ENCODE measurements at places on chromosomes 16 and 17.

DNA sequence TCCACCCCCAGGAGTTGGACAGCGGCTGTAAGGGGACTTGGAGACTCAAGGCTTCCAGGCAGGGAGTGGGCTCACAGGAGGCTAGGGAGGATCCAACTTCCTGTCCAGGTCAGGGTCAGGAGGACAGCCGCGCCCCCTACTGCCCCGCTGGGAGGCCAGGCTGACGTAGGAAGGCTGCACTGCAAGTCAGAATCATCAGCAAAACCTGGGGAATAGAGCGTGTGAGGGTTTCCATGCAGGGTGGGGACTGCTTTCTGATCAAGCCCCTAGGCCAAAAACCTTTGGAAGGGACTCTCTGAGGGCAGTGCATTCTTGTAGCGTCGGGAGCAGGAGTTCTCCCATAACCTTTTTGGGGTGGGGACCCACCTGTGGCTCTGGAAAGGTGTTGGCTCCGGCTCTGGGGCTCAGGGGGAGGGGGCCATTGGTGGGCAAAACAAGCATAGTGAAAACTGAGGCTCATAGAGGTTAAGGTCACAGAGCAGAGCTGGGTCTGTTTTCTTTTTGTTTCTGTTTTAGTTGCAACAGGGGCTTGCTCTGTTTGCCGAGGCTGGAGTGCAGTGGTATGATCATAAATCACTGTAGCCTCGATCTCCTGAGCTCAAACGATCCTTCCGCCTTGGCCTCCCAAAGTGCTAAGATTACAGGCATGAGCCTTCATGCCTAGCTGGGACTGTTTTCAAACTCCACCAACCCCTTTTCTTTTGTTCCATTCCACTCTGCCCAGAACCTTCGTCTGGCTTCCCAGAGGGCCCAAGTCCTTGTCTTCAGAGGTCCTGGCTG is 22.1 kb downstream of the RAI1 start:
- DNase-seq, result no peak

DNA sequence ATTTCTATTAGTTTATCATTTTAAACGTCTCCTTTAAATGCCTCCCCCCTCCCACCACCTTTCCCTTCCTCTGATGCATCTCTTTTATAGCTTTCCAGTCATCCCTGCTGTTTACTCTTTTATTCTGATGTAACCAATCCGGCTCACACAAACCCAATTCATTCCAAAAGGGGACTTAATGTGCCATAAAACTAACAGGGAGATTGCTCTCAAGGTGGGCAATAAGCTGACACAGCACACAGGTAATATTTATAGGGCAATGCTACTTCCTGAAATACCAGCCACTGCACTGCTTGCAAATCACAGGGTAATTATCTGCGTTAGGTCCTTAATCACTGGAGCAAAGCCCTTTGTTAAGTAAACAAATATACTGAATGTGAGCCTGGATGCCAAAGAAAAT is 23.3 kb upstream of the CA10 start:
- DNase-seq, result no peak

DNA sequence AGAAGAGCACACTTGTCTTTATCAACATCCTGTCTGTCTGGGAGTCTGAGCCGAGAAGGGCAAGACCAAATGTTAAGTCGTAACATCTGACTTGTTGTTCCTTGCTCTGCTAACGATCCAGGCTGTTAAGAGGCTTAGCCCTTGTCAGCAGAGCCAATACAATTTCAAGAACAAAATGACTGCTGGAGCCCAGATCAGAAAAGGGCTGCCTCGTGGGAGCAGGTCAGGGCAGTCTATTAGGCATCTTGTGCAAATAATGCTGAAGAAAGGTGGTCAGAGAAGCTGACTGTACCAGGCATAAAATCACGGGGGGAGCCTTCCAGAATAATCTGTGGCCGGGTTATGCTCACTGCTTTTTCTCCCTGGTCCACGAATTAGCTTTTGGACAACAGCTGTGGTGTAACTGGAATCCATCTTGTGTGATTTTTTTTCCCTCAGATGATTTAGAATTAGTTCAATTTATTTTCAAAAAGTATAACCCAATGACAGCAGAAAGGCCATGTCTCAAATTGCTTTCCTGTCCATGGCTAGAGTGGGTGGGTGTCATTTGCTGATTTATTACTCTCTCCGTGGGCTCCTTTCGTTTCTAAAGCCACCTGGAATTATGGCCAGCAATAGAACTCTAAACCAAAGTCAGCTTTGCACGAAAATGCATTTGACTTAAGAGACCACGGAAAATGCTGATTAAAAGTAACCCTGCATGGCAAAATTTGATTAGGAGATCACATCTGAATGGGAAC is 221.1 kb upstream of the HSBP1 start:
- DNase-seq, result no peak

DNA sequence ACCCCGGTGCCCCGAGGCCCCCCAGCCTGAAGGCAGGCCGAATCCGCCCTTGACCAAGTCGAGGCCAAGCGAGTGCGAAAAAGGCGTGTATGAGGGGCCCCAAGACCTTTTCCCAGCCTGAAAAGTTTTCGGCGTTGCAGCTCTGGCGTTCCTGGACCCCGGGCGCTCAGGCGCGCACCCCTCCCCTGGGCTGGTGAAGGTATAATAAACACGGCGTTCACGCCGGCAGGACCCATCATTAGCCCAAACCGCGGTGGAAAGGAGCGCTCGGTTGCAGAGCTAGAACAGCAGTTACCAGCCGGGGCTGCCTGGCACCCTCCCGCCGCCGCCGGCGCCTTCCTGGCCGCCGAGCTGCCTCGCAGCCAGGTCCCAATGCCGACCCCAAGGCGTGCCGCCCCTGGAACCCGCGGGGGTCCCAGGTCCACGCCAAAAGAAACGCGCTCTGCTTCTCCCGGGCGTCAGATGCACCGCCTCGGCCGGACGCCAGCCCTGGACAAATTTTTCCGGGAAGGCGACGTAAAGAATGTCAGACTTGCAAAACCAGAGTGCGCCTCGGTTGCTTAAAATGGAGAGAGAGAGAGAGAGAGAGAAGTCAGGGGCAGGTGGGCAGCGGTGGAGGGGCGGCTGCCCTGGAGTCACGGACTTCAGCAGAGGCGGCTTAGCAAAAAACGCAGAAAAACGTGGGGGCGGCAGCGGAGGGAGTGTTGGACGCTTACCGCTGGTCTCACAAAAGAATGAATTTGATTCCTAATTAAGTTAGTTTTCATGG is 11.5 kb upstream of the FOXF1 start:
- no peak for DNase-seq

GRCh38 chr16:84460406-84461028 is 43.9 kb downstream of the MEAK7 start:
- no peak for DNase-seq

GRCh38 chr16:9042964-9043680 is 48.3 kb upstream of the HAPSTR1 start:
- DNase-seq, result no peak

DNA sequence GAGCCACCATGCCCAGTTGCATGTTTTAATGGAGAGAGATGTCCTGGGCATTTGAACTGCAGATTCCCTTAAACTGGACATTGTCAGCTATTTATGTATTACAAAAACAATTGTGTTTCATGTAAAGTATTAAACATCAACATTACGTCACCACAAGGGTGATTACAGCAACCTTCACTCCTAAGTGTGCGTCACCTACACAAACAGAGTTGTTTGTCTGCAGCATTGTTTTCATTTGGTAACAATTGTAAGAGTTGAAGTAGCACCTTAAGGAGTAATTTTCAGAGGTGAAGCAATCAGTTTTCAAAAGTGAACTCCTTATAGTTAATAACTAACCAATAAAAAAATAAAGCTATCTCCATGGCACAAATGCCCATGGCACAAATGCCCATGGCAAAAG is 271.4 kb downstream of the IRX3 start:
- no peak for DNase-seq

GRCh38 chr16:81551151-81551808 is 106.7 kb downstream of the CMIP start:
- no peak for DNase-seq

- no peak for DNase-seq
These were observed 12.2 kb downstream of the ITGB4 start for GRCh38 chr17:75733471-75733870.

DNA sequence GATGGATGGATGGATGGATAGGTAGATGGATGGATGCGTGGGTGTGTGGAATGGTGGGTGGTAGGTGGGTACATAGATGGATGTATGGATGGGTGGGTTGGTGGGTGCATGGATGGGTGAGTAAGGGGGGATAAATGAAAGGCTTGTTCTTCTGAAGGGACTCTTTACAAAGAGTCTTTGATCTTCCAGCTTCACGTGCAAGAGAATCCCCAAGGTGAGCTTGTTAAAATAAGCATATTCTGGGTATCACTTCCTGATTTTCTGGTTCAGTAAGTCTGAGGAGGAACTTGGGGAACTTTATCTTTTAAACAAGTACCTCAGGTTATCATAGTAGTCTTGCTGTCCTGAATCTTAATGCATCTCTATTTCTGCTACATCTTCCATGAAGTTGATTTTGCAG is 639.1 kb downstream of the MAF start:
- no peak for DNase-seq

DNA sequence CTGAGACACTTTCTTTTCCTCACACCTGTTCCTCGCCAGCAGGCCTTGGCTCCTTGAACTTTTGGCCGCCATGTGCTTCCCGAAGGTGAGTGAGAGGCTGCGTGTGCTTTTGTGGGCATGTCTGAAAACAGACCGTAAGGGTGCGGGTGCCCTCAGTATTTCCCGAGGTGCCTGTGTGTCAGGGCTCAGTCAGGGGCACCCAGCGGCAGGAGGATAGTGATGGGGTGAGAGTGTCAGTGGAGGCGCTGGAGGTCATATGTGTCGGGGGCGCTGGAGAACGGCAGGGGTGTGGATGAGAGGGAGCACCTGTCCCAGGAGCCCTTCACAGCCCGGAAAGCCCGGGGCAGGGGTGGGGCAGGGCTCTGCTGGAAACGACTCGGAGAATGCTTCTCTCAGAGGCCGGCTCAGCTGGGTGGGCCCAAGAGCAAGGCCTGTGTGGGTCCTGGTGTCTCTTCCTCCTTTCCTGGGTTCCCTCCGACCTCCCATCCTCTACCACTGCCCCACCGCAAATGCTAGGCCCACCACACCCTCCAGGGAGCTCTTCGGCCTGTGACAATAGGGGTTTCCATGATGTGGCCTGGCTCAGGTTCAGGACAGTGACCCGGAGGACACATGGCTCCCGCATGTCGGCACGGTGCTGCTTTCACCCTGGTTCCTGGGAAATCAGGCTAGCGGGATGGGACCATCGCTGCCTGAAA is 451 bp downstream of the IL32 start:
- no peak for DNase-seq

DNA sequence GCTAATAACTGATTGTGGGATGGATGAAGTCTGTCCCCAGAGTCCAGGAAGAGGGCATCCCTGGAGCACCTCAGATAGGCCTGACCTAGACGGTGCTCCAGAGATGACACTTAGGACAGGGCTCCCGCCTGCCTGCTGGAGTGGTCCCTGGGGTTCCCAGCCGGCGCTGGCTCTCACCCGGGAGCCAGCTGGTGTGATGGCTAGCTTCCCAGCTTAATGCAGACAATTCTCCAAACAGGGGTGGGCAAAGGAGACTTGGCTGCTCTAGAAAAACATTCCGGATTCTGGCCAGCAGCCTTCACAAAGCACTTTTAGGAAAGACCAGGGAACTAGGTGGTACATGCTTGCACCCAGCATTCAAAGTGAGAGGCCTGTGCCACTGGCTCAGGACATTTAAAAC is 18.6 kb downstream of the ACE start:
- DNase-seq, result no peak

GRCh38 chr17:63751806-63752205 is 10.2 kb upstream of the STRADA start:
- no peak for DNase-seq

GRCh38 chr17:55458978-55459377 is 37.3 kb upstream of the MMD start:
- DNase-seq, result no peak

DNA sequence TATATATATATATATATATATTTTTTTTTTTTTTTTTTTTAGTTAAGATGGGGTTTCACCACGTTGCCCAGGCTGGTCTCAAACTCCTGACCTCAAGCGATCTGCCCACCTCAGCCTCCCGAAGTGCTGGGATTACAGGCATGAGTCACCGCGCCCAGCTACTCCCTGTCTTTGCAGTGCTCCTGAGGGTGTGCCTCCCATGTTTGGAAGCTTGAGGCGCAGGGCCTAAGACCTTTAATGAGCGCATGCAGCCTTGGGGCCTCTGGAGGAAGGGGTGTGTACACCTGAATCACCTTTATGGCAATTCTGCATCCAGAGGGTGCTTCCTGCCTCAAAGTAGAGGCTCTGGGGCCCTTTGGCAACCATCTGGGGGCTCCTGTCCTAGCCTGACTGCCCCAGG is 219.4 kb upstream of the CIBAR2 start:
- no peak for DNase-seq

DNA sequence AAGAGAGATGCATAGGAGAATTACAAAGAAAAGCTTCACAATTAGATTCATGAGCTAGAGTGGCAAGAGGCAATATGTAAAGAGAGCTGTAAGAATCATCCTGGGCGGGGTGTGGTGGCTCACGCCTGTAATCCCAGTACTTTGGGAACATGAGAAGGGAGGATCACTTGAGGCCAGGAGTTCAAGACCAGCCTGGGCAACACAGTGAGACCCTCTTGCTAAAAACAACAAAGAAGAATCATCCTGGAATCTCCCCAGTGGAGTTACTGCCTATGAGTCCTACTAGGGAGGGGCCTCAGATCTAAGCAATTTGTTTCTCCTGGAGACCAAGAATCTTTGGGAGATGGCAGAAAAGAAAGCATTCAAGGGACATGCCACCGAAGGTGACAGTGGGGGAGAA is 119.1 kb downstream of the HIC1 start:
- DNase-seq, result no peak

DNA sequence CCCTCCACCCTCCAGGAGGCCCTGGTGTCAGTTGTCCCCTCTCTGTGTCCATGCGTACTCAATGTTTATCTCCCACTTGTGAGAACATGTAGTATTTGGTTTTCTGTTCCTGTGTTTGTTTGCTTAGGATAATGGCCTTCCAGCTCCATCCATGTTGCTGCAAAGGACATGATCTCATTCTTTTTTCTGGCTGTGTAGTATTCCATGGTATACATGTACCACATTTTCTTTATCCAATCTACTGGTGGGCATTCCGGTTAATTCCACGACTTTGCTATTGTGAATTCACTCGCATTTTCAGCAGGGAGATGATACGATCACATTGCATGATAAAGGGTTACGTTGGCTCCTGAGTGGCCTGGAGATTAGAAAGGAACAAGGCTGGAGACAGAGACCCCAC is 286.2 kb downstream of the FOXL1 start:
- DNase-seq, result no peak

DNA sequence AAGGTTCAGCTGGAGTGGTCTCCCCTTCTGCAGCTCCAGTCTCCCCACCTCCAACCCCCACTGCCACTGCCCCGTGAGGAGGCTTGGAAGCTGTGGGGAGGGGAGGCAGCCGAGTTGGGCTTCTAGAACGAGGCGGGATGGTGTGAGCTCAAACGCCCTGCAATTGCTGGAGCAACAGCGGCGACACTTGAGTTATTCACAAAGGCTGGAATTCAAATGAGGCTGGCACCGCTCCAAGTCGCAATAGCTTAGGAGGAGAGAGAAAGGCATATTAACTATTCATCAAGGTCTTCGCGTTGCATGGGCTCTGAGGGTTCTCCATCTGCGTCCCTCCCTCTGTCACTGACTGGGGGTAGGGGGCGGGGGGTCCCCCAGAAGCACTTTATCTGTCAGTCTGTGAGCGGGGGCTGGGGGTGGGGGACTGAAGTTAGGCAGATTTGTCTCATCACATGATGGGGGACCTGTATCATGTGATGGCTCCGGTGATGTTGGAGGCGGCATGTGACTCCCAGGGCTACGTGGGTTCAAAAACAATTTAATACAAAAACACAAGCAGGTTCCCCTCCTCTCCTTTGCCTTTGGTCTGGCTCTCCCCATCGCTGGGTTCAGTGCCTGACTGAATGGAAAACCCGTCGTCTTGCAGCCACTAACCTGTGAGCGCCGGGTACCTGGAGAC is 70.5 kb downstream of the RBBP6 start:
- no peak for DNase-seq
